ENCODE measurements at places on chromosomes 7 and 10. TPM values are rescaled to one million over a fixed set of nuclear protein-coding genes. Genes with fewer than 3 reads are reported as not detected.

Gene TFPI2
- total RNA-seq: 218 TPM

DNA sequence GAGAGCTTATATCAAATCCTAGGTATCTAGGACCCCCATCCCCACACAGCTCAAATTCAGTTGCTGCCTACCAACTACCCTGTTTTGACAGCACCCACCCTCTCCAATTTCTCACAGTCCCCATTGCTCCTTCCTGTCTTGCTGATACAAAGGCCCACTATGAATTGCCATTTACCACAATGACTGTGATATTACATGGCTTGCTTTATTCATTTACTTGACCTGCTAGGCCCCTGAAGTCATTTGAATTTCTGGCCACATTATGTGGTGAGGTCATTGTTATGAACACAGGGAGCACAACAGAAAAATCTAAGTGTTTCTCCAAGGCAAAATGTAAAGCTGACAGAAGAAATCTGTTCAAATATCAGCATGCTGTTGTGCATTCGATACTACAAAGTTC lies 101.4 kb downstream of the PPP1R17 start:
- no peak for DNase-seq

Gene NUDT13
- total RNA-seq: 0.78 TPM

DNA sequence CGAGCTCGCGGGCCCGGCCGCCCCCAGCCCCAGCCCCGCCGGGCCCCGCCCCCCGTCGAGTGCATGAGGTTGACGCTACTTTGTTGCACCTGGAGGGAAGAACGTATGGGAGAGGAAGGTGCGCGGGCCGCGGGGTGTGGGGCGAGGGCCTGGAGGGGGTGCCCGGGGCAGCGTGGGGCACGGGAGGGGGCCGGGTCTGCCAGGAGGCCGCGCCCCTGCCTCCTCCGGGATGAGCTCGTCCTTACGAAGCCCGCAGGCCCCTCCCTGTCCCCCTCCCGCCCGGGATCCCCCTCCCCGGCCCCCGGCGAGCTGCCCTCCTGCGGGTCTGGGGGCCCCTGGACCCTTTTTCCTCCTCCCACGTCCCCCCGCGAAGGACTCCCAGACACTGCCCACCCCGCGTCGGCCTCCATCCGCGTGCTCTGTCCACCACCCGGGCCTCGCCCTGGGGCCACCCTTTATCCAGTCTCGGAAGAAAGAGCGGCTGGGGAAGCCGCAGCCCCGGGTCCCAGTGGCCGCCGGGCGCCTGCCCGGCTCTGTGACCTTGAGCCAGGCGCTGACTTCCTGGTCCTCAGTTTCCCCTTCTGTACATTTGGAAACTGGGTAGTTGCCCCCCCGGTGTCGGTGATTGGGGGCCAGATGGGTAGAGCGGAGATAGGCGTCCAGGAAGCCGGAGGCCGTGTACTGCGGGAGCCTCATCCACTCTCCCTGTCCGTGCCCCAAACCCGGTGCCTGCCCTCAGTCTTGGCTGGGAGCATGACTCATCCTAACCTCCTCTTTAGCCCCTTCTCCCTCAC lies 521 bp downstream of the LIMK1 start:
- peak; percentile 38 for DNase-seq

DNA sequence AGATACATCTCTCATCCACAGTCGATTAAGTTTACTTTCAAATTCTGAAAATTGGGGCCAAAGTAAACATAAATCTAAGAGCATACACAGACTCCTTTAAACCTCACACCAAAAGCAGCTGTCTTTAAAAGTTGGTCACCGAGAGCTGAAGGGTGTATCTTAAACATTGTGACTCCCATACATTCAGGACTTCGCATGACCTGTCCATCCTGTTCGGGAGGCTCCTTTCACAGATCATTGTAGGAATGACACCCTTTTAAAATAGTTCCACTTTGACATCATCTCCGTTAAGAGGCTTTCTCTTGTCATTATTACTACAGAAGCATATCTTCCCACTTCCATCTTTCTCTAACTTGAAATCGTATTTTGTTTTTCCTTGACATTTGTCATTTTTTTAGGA lies 440.0 kb downstream of the DNAJB9 start:
- no peak for DNase-seq

GRCh38 chr7:18849130-18849529 lies 268.3 kb downstream of the TWIST1 start:
- no peak for DNase-seq

Gene SLC18A2
- total RNA-seq: not detected

- DNase-seq: no peak
Measured at GRCh38 chr10:89296220-89296648, 5.6 kb upstream of the IFIT2 start.

GRCh38 chr7:23938937-23939552 lies 229.0 kb downstream of the STK31 start:
- DNase-seq: peak; percentile 74

Gene CYP2C19
- 4.5 TPM for total RNA-seq

Gene RBP4
- total RNA-seq: 1.5 TPM

GRCh38 chr10:13708256-13708990 lies 121.7 kb downstream of the PRPF18 start:
- peak; percentile 74 for DNase-seq

Gene SCART1
- total RNA-seq: 2.2 TPM

DNA sequence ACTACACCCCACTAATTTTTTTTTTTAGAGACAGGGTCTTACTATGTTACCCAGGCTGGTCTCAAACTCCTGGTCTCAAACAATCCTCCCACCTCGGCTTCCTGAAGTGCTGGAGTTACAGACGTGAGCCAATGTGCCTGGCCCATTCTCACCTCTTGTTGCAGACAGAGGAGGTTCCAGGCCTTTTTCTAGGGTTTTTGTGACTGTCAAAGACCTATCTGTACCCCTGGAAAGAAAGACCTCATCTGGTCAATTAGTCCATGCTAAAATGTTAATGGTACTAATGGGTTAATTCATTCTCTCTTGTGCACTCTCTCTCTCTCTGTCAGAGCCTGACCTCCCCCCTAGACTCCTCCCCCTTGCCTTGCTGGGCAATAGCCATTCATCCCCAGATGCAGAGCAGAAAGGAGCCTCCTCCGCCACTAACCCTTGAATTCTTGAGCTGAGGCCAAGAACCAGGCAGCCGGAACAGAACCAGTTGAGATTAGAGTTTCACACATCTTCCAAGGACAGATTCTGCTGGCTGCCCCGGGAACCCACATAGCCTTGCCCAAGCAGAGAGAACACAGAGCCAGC lies 209.7 kb downstream of the SKIDA1 start:
- DNase-seq: peak; percentile 57

Gene WDFY4
- total RNA-seq: not detected

GRCh38 chr10:114519756-114520293 lies 115.5 kb upstream of the AFAP1L2 start:
- no peak for DNase-seq

GRCh38 chr7:78191475-78192079 lies 393.0 kb downstream of the PHTF2 start:
- no peak for DNase-seq

DNA sequence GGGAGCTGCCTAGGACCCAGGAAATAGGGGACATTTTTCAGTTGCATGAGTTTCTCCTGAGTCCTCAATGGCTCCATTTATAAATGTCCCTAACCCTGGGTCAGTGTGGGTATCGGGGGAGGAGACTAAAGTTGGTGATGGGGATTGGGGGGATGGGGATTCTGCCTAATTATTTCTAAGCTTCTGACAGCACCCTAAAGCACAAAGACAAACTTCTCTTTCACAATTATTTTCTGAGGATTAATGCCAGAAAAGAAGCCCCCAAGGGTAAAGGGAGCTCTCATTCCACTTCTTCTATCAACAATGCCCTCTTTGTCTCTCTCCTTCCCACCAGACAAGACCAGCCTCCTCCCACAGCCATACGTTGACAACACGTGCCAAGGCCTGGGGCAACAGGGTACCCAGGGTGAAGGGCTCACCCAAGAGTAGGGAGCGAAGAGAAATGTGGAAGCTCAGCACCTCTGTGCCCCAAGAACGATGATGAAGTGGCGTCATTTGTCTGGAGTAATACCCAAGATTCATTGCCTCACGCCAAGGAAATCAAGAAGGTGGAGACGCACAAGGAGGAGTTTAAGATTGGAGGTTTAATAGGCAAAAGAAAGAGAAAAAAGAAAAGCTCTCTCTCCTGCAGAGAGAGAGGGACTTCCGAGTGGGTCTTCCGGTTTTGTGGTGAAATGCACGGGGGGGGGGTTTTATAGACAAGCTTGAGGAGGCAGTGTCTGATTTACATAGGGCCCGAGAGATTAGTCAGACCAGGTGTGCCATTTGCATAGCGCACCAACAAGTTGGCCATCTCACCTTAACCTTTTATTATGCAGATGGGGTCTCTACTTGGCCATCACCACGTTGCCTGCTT lies 14.4 kb upstream of the GJC3 start:
- no peak for DNase-seq

GRCh38 chr10:88994019-88994418 lies 3.4 kb downstream of the FAS start:
- DNase-seq: no peak

GRCh38 chr7:68604541-68604940 lies 993.7 kb upstream of the AUTS2 start:
- no peak for DNase-seq

All from Calu3 (cell line).